Stimulated activated CD8-positive, alpha-beta memory T cell treated with anti-CD3 and anti-CD28 coated beads, Interleukin-7, amount 100 ng/mL, for 1 hour (primary cell): ENCODE measurements at places on chromosomes 1 and 21.

DNA sequence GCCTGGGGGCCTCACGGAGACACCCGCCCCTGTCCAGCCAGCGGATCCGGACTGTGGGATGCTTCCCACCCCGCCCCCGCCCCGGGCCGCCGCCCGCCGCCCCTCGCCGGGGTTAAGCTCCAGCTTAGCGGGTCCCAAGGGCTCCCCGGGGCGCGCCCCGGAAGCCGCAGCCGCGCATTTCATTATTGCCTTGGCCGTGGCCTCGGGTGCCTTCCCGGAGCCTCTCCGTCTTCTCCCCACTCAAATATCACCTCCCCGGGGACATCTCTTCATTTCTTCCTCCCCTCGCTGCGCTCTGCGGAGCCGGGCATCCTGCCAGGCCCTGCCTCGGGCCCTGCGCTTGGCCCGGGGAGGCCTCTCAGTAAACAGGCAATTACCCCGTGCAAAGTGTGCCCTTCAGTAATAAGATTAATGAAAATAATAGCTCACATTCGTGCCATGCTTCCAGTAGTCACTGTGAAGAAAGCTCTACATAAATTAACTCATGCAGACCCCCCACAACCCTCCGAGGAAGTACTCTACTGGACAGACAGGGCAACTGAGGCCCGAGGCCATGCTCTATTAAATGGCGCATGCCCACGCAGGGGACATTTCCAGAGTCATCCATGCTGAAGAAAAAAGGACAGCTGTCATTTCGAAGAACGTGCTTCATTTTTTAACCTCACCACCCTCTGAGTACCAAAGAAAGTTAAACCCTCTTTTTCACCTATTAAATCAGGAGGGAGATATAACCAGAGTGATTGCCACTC lies 49.9 kb upstream of the LAPTM5 start:
- DNase-seq, result no peak

DNA sequence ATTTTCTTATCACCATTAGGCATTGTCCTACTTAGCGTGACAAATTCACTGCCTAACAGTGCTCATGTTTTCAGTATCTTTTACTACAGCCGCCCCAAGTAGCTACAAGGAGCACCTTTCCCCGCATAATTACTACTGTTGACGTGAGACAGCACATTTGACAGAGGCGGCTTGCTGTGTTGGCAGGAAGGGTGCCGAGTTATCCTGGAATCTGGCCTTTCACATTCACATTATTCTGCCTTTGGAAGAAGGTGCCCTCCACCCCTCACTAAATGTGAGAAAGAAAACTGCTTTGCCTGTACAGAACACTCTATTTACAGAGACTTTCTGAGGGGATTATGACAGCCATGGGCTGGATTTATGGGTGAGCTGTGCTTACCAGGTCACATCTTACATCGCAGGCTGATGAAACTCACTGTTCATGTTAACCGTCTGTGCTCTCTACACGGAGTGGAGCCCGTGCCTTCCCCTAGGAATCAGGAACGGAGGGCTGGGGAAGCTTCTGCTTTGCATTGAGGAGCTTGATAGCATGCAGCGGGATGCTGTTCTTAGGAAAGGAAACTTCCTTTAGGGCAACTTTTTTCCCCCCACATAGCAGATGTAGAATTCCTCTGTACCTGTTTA lies 148.0 kb upstream of the ZRANB2 start:
- DNase-seq, result no peak

GRCh38 chr1:95146637-95147036 lies 29.5 kb downstream of the TLCD4 start:
- DNase-seq, result no peak

DNA sequence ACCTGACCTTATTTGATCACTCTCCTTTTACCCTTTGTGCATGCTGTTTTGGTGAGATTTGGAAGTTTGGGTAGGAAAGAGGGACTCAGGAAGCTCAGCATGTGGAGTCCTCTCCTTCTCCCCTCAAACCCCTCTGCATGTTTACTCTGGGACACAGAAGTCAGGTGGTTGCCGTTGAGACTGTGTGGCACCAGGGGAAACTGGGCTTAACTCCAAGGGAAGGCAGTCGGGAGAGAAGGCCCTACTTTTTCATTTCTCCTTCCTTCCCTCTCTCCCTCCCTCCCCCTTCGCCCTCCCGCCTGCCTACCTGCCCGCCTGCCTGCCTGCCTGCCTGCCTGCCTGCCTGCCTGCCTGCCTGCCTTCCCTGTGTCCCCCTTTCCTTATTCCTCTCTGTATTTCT lies 34.8 kb upstream of the TTC22 start:
- no peak for DNase-seq

GRCh38 chr1:237386362-237387143 lies 344.6 kb downstream of the RYR2 start:
- DNase-seq, result no peak

GRCh38 chr1:193221651-193222050 lies 35.2 kb upstream of the B3GALT2 start:
- DNase-seq, result no peak

- no peak for DNase-seq
Measured at GRCh38 chr1:44323947-44324346, 31.1 kb downstream of the ERI3 start.

GRCh38 chr1:119966681-119967080 lies 70.4 kb upstream of the ADAM30 start:
- no peak for DNase-seq

GRCh38 chr1:178563099-178563820 lies 50.4 kb downstream of the TEX35 start:
- no peak for DNase-seq

- DNase-seq, result no peak
Measured at GRCh38 chr1:90114521-90115141, 119.7 kb downstream of the ZNF326 start.

GRCh38 chr1:171969813-171970212 lies 128.5 kb downstream of the DNM3 start:
- no peak for DNase-seq

- DNase-seq, result no peak
Measured at GRCh38 chr1:160665330-160666078, 18.7 kb upstream of the SLAMF1 start.

DNA sequence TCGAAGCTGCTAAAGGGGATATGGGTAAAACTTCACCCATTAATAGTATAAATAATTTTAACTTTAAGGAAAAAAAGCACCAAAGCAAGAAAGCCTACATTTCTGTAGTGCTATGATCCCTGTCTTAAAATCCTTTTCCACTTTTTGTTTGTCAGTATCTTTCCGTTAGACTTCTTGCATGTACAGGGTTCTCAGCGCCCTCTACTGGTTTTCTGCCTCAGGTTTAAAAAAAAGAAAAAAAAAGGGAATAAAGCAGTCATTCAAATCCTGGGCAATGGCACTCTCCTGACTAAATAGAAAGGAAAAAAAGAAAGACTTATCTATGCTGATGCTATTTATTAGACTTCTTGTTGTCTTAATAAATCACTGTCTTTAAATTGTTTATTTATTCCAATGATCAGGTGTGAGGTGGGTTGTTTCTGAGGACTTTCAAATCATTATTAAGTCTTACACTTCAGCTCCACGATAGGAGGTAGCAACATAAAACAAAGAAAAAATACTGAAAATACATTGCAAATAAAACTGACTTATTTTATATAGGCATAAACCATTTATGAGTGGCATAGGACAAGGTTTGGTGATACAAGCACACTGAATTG lies 475.4 kb upstream of the NR5A2 start:
- no peak for DNase-seq

DNA sequence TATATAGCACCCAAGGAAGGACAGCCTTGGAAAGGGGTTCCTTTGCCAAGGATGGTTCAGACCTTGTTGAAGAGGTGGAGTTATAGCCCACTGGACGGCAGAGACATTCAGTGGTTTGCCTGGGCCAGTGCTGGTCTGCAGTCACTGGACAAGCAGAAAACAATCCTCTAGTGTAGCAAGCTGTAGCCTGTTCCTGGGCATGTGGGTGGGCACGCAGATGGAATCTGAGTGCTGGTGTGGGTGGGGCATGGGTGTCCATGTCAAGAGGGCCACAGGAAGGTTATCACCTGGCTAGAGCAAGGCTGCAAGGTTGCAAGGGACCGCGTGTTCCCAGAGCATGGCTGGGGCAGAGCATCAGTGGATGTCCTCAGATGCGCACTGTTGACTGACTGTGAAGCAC lies 244.7 kb downstream of the PTPRU start:
- DNase-seq, result no peak

- DNase-seq, result no peak
Measured at GRCh38 chr1:158203693-158204457, 23.2 kb downstream of the CD1D start.

- no peak for DNase-seq
Measured at GRCh38 chr1:12769976-12770505, 3.5 kb upstream of the PRAMEF12 start.

DNA sequence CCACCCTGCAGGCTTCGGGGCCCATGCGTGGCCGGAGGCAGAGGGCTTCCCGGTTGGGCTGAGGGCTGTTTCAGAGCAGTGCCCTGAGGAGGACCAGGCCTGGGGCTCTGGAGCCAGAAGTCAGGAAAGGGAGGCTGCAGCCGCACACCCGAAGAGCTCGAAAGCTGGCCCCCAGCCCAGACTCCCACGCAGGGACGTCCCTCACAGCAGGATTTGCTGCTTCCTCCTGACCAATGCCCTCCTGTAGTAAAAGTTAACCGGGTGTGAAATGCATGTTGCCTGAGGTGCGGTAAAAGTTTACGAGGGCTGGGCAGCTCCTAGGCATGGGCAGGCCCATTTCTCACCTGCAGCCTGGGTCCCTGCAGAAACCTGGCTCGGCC lies 101.5 kb upstream of the ARHGEF16 start:
- no peak for DNase-seq

DNA sequence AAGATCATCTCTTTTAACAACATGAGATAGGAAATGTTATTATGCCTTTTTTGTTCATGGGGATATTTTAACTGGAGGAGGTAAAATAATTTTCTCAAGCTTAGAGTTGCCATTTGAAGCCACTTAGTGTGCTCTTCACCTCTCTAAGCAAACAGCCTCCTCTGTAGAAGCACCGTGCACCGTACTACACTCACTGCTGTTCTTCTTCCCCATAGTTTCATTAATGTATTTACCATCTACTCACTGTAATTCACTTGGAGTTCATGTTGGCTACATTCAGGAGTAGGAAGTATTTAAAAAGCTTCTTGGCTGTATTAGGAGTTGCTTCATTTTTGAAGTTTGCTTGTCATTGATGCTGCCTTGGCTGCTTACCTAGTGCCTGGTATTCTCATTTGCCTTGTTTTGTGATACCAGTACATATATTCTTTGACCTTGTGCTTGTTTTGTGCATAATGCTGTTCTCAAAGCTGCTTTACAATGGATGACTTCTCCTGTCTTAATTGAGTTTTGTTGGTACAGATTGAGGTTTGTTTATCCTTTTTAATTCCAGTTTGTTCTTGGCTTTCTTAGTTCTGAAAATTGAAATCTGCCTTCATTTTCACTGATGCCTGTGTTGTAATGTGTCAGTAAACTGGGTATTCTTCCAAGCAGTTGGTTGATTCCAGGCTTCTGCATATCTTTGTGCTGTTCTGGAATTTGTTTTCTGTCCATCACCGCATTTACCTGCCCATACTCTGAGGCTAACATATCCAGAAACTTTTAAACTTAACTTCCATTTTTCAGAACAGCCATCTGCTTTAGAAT lies 240.4 kb downstream of the HMCN1 start:
- no peak for DNase-seq

DNA sequence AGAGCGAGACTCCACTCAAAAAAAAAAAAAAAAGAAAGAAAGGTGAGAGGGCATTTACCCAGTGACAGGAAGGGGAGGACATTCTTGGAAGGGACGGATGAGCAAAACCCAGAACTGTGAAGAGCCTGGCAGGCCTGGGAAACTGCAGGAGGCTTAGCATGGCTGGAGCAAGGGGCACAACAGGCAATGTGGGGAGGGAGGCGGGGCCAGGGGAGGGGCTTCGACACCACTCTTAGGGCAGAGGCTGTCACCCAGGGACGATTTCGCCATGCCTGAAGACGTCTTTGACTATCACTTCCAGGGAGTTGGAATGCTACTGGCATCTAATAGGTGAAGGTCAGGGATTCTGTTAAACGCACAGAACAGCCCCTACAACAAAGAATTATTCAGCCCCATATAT lies 184.0 kb downstream of the HUNK start:
- no peak for DNase-seq

DNA sequence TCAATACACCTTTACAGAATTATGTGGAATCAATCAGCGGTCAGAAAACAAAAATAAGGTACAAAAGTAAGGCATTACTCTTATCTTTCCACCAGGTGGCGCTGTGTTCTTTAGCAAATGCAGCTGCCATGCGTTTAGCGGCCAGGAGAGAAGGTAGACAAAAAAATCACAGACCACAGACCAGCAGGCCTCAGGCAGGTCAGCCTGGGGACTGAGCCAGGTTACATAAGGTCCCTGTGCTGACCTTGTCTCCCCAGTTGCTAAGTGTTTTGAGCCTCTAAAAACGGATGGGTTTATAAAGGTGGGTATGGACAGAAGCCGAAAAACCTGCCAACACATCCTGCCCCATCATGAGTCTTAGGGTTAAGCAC lies 2.8 kb downstream of the RGS16 start:
- DNase-seq, result peak; percentile 21

DNA sequence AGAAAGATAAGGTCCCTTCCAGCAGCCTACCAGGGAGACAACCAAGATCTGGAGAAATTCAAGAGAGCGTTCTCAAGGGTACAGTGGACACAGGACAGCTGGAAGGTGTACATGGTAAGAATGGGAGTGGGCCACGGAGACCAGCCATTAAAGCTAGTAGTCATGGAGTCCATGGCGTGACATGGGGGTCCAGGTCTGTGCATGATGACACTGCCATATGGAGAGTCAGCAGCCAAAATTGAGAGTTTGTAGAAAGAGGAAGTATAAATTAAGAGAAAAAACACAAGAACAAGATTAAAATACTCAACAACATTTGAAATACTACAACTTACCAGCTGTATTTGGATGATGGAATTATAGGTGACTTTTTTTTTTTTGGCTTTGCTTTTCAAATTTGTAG lies 7.9 kb upstream of the LORICRIN start:
- DNase-seq, result no peak

DNA sequence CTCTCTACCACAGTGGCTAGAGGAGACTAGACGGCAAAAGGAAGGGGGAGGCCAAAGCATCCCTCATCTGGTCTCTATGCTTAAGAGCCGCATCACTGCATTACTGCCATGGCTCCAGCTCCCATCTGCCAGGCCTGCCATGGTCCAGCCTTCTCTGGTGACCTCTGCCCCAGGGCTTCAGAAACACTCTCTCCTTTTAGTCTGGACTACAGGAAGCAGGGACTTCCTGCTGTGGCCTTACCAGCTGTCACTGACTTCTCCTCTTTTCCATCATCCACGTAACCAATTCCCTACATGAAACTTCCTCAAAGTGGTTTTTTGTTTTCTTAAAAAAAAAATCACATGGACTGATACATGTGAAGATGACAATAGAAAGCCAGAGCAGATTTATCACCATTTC lies 323.1 kb upstream of the NFIA start:
- no peak for DNase-seq
